Posterior cingulate gyrus (tissue), 11 donors: ENCODE measurements at places on chromosomes 2 and 18.

DNA sequence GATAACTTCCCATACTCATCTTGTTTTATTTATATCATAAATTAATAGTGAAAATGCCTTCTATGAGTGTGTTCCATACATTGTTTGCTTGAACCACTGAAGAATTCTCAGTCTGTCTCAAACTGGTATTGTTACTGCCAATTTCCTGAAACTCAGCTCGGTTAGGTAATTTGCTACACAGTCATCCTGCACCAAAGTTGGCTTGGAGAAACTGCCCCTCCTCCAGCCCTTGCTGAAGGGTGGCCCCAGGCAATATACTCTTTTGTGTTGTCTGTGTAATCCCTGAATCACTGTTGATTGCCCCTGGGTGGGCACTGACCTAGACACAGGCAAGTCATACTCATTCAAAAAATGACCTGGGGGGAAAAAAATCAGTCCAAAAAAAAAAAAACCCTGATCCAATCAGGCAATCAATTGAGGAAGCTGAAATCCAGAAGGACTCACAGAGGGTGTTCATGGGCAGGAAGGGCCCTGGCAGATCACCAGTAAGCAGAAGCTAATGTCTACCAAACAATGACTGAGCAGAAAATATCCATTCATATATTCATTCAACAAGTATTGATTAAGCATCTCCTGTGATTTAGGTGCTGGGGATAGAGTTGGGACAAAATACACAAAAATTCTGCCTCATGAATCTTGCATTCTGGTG lies 3.8 kb upstream of the SESTD1 start:
- no peak for DNase-seq

DNA sequence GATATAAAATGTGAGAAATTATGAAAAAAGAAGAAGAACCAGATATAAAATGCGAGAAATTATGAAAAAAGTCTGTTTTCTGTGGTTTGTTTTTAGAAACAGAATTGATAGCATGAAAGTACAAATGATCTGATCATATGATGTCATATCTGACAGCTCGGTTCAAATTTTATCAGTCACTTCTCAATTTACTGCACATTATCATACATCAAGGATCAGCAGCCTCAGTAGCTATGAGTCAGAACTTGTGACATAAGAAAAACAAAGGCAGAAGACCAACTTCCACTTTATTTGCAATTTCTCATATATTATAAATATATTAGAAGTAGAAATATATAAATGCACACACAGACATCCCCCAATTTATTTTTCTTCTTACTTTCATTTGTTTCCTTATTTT lies 634.0 kb downstream of the LRP1B start:
- no peak for DNase-seq

- DNase-seq = peak; percentile 14
These were observed 140.3 kb upstream of the RAB12 start for GRCh38 chr18:8468921-8469335.

DNA sequence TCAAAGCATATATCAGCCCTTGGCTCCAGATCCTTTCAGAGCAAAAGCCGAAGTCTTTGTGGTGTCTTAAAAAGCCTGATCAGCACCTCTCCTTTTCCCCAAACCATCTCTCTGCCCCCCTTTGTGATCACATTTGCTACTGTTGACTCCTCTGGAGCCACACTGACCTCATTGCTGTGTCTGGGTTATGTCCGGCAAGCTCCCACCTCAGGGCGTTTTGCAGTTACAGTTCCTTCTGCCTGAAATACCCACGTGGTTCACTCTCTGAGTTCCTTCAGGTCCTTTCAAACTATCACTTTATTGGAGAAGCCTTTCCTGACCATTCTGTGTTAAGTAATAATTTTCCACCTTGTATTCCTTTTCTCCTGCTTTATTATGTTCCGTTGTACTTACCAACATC lies 11.8 kb downstream of the C2orf69 start:
- DNase-seq = no peak

- DNase-seq = no peak
These were observed 12.2 kb upstream of the SKOR2 start for GRCh38 chr18:47263430-47264307.

- DNase-seq = peak; percentile 36
These were observed 213.4 kb upstream of the GATA6 start for GRCh38 chr18:21955757-21956652.

DNA sequence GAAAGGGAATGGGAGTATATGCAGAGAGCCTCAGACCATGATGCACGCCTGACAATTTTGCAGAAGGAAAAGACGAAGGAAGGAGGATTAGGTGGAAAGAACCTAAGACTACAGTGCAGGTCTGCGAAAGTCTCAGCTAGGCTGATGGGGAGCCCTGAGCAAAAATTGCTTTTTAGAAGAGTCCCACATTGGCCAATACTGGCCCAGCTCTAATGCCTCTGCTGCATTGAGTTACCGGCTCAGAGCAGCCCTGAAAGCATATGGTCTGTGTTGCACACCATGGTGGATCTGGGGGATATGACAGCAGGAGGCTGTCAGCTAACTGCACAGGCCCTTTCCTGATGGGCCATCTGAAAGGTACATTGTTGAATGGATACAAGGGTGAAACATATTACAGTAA lies 48.3 kb upstream of the CAVIN2 start:
- no peak for DNase-seq

GRCh38 chr2:164091673-164092072 lies 355.9 kb upstream of the FIGN start:
- DNase-seq = no peak

DNA sequence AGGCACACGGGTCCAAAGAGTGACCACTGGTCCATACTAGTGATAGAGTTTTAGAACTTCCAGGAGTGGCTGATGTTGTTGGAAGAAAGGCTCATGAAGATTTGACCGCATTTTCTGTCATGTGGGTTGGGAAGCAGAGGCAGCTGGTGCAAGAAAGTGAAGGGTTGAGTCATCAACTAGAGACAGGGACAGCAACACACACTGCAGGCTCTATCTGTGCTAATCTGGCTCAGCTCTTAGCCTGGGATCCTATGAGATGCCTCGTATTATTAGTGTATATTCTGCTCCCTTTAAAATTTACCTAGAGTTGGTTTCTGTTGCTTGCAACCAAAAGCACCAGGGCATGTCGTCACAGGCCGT lies 2.5 kb upstream of the SH3RF3 start:
- no peak for DNase-seq
